Progenitor cell of endocrine pancreas (in vitro differentiated cells): ENCODE measurements at places on chromosomes 6 and 20.
A peak's percentile ranks its signal among the peaks of the same experiment; 100 is the strongest.

- no peak overlapping the region for H3K27ac ChIP-seq
- H3K27me3 ChIP-seq, result no peaks in the 10 kb centered on the region
- peaks cover 4% of the 10 kb centered on the region for H3K4me1 ChIP-seq
- no peak overlapping the region for H3K4me3 ChIP-seq
Observed at GRCh38 chr6:5341845-5342244, 80.5 kb downstream of the FARS2 start.

- no peak overlapping the region for H3K27ac ChIP-seq
- no peaks in the 10 kb centered on the region for H3K36me3 ChIP-seq
- H3K4me3 ChIP-seq, result no peak overlapping the region
- H3K27me3 ChIP-seq, result peaks cover 7% of the 10 kb centered on the region
Observed at GRCh38 chr6:19873031-19873430, 35.9 kb downstream of the ID4 start.

DNA sequence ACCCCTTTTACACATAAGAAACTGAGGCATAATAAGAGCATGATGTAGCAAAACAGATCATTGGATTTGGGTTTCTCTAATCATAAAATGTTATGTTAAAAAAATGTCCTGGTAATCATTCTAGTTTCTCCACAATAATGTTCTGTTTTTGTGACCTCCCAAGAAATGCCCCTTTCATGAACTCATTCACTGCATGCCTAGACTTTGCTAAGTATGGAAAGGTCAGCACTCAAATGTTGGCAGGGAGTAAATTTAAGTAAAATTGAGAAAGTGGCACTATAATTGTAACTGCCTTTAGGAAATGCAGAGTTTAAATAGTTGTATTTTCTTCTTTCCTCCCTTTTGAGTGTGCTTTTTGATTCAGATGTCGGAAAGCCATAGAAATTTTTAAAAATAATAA is 48.5 kb upstream of the ID4 start:
- H3K27ac ChIP-seq, result no peak overlapping the region
- H3K27me3 ChIP-seq, result no peaks in the 10 kb centered on the region
- no peak for DNase-seq

DNA sequence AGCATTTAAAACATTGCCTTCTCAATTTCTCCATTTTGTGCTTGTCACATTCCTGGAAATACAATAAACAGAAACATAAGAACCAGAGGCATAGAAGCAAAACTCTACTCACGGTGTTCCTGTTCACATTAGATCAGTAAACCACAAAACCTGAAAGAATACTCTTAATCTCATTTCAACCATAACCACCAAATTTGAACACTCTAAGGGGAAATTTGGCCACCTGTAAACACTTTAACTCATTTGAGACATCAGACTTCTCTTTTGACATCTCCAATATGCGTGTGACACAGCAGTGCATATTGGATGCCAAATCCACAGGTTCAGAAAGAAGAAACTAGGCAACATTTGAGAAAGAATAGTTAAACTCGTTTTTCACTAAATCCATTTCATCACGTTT is 153.8 kb upstream of the IRAK1BP1 start:
- no peaks in the 10 kb centered on the region for H3K4me1 ChIP-seq
- H3K27me3 ChIP-seq, result no peaks in the 10 kb centered on the region
- no peak for DNase-seq
- H3K4me3 ChIP-seq, result no peak overlapping the region
- no peak overlapping the region for H3K27ac ChIP-seq

- H3K27ac ChIP-seq, result no peak overlapping the region
- no peaks in the 10 kb centered on the region for H3K27me3 ChIP-seq
- DNase-seq, result no peak
- H3K36me3 ChIP-seq, result peaks cover 37% of the 10 kb centered on the region
- no peak overlapping the region for H3K4me3 ChIP-seq
Observed at GRCh38 chr6:126015863-126016262, 29.5 kb downstream of the TRMT11 start.

- H3K27me3 ChIP-seq, result no peaks in the 10 kb centered on the region
- H3K4me3 ChIP-seq, result no peak overlapping the region
- no peak overlapping the region for H3K27ac ChIP-seq
- no peaks in the 10 kb centered on the region for H3K36me3 ChIP-seq
Observed at GRCh38 chr6:6749702-6750491, 161.4 kb downstream of the LY86 start.

- H3K27ac ChIP-seq, result no peak overlapping the region
- no peak overlapping the region for H3K4me3 ChIP-seq
- peaks cover 9% of the 10 kb centered on the region for H3K4me1 ChIP-seq
- no peaks in the 10 kb centered on the region for H3K27me3 ChIP-seq
Observed at GRCh38 chr6:14597090-14597489, 479.5 kb downstream of the CD83 start.

- peaks cover 35% of the 10 kb centered on the region for H3K27me3 ChIP-seq
- no peak overlapping the region for H3K27ac ChIP-seq
- H3K4me1 ChIP-seq, result peaks cover 24% of the 10 kb centered on the region
- peak overlapping the region; percentile 41 for H3K4me3 ChIP-seq
Observed at GRCh38 chr20:32534661-32535240, 50.4 kb downstream of the NOL4L start.

DNA sequence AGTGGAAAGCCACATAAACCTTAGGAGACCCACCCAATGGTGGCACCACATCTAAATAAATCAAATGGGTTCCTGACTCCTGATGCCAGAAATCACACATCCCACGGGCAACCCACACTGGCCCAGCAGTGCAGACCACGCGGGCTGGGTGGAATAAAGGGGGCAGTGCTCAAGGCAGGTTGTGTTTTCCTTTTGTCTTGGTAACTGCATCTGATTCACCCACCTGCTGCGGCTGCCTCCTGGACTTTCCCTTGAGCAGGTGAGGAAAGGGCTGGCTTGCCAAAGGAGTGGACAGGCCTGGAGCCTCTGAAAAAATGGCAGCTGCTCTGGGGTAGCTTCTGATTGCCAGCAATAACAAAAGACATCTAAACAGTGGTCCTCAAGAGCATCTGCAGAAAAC is 119.5 kb upstream of the KCNK16 start:
- H3K27me3 ChIP-seq, result peaks cover 5% of the 10 kb centered on the region
- H3K4me3 ChIP-seq, result no peak overlapping the region
- no peaks in the 10 kb centered on the region for H3K36me3 ChIP-seq
- no peak overlapping the region for H3K27ac ChIP-seq

DNA sequence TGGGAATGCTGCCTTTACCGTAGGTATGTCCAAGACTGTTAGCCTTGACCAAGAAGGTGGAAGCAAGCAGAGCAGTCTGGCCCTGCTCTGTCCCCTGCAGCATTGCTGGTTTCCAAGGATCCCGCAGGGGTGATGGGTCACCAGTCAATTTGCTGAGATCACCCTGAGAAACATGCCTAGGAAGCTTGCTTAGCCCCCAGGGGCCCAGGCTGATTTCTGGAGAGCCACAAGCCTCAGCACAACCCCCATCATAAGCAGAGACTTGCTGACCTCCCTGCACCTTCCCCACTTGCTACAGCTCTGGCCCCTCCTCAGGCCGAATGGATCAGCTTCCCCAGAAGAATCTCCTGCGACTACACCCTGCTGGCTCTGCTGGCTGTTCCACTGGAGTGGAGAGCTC is 21.5 kb downstream of the ARHGAP40 start:
- no peak for DNase-seq
- H3K4me1 ChIP-seq, result no peaks in the 10 kb centered on the region
- no peak overlapping the region for H3K4me3 ChIP-seq
- no peaks in the 10 kb centered on the region for H3K36me3 ChIP-seq

DNA sequence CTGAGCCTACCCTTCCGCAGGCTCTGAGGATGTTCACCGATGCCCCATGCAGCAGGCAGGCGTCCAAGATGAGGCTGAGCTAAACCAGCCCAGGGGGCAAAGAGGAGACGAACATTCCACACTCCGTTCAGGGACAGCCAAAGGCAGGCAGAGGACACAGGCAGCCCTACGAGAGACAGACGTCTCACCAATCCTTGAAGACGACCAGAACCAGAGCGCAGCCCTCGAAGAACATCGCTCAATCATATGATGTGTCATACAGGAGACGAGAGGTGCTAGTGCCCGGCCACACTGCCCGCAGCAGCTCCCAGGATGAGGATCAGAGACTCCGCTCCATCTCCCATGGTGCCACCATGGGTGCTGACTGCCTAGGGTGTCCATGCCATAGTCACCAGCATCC is 35.6 kb upstream of the TMEM181 start:
- H3K27me3 ChIP-seq, result no peaks in the 10 kb centered on the region
- no peaks in the 10 kb centered on the region for H3K4me1 ChIP-seq
- H3K27ac ChIP-seq, result no peak overlapping the region
- peaks cover 11% of the 10 kb centered on the region for H3K36me3 ChIP-seq

DNA sequence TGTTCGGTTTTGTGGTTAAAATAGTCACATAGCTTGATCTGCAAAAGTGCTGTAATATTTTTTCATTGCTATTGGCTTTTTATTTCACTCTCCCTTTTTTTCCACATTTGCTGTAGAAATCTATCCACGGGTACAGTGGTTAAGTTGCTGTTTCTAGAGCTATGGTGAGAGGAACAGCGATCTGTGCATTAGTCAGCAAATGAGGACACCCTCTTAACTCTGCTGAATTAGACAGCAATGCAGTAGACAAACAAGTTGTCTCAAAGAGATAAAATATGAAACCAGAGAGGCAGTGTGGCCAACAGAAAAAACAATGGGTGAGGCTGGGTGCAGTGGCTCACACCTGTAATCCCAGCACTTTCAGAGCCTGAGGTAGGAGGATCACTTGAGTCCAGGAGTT is 17.6 kb upstream of the SYNJ2 start:
- H3K27me3 ChIP-seq, result no peaks in the 10 kb centered on the region
- DNase-seq, result no peak
- H3K4me3 ChIP-seq, result no peak overlapping the region
- peaks cover 4% of the 10 kb centered on the region for H3K36me3 ChIP-seq

- H3K27ac ChIP-seq, result no peak overlapping the region
- no peak for DNase-seq
- H3K27me3 ChIP-seq, result no peaks in the 10 kb centered on the region
- no peaks in the 10 kb centered on the region for H3K36me3 ChIP-seq
- no peak overlapping the region for H3K4me3 ChIP-seq
- H3K4me1 ChIP-seq, result no peaks in the 10 kb centered on the region
Observed at GRCh38 chr6:134734312-134734869, 215.5 kb downstream of the ALDH8A1 start.

DNA sequence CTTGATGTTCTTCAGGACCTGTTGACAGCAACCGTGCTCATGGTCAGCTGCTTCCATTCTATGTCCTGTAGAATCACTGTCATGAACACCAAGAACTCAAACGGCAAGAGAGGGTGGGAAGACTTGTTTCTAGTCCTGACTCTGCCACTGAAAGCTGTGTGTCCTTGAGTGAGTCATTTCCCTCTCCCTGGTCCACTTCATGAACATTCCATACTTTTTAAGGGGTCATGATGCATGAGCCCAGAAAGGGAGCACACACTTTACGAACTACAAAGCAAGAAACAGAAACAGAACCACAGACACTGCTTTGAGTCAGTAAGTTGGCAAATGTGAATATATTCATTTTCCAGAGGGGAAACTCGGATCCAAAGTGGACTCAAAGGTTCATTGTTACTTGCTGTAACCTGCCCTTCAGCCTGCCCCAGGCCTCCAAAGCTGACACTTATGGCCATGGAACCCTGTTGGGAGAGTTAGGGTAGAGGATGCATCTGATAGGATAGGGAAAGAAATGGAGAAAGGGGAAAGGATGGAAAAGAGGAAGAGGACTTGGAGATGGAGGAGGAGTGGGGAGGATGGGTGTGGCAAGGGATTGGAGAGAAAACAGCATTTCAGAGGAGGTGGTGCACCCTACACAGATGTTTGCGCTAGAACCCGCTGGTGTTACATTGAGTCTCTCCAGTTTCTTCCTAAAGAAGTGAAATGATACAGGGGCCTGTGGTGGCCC is 129.8 kb downstream of the FOXO3 start:
- DNase-seq, result no peak
- no peaks in the 10 kb centered on the region for H3K27me3 ChIP-seq
- no peak overlapping the region for H3K27ac ChIP-seq

GRCh38 chr6:13500915-13501314 is 13.5 kb upstream of the GFOD1 start:
- no peak overlapping the region for H3K27ac ChIP-seq
- H3K4me3 ChIP-seq, result no peak overlapping the region
- peaks cover 6% of the 10 kb centered on the region for H3K4me1 ChIP-seq

DNA sequence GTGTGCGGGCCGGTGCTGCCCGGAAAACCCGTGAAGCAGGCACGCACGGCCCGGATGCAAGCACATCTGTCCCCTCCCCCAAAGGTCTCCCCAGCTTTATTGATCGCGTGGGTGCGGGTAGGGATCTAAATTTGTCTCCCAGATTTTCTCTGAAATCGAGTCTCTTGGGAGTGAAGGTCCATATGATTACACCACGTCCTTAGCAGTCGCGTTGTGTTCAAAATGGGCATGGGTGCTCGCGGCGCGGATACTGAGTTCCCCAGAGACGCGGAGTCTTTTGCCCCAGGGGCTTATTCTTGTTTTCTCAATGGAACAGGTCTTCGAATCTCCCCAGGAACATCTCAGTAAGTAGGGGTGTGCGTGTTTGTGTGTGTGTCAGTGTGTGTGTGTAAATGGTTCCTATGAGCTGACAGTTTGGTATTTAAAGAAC is 2.8 kb upstream of the ZNF292 start:
- peaks cover 28% of the 10 kb centered on the region for H3K4me1 ChIP-seq
- peak overlapping the region; percentile 72 for H3K4me3 ChIP-seq
- no peak for DNase-seq
- no peaks in the 10 kb centered on the region for H3K36me3 ChIP-seq

GRCh38 chr20:20799716-20800312 is 87.4 kb upstream of the RALGAPA2 start:
- H3K36me3 ChIP-seq, result no peaks in the 10 kb centered on the region
- H3K4me3 ChIP-seq, result no peak overlapping the region
- no peaks in the 10 kb centered on the region for H3K27me3 ChIP-seq
- no peak overlapping the region for H3K27ac ChIP-seq

GRCh38 chr6:54194067-54194466 is 82.8 kb downstream of the MLIP start:
- H3K4me1 ChIP-seq, result no peaks in the 10 kb centered on the region
- no peak overlapping the region for H3K4me3 ChIP-seq
- no peaks in the 10 kb centered on the region for H3K36me3 ChIP-seq

GRCh38 chr6:101397199-101397598 is 3.7 kb downstream of the GRIK2 start:
- no peak overlapping the region for H3K4me3 ChIP-seq
- H3K4me1 ChIP-seq, result peaks cover 19% of the 10 kb centered on the region
- no peak overlapping the region for H3K27ac ChIP-seq
- H3K36me3 ChIP-seq, result no peaks in the 10 kb centered on the region

DNA sequence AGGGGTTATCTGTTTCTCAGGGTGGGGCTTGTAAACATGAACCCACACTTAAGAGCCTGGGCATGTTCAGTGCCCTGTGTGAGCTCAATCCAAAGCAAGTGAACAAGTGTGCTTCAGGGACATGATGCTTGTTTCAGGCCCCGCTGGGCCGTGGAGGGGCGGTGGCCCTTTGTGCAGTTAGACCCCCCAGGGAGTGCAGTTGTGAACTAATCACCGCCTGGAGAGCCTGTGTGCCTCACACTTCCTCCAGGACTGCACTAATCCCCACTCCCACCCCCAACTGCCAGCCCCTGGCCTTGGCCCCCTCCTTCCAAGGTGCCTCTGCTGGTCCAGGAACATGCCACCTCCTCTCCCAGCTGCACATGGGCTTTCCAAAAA is 58.1 kb downstream of the RREB1 start:
- H3K27me3 ChIP-seq, result no peaks in the 10 kb centered on the region
- H3K4me1 ChIP-seq, result peaks cover 72% of the 10 kb centered on the region
- DNase-seq, result no peak
- H3K4me3 ChIP-seq, result no peak overlapping the region

GRCh38 chr6:75748743-75749538 is at the start of gene MYO6:
MYO6 (plus strand) TSS chr6:75749239; CDS start chr6:75817548, 68,309 bp downstream.
- peaks cover 21% of the 10 kb centered on the region for H3K4me1 ChIP-seq
- no peaks in the 10 kb centered on the region for H3K36me3 ChIP-seq
- peak within 1 kb of the TSS; percentile 93 for H3K4me3 ChIP-seq
